Smooth muscle cell of bladder (primary cell): ENCODE measurements at places on chromosomes 4 and X. TPM values are rescaled to one million over a fixed set of nuclear protein-coding genes. Genes with fewer than 3 reads are reported as not detected.

The SOX3 gene
- not detected in 2 replicates for total RNA-seq

The PLA2G12A gene
- total RNA-seq = 8.0 and 28.5 TPM in 2 replicates

The NLGN4X gene
- total RNA-seq = 0.14 and 0.55 TPM in 2 replicates

The PTTG2 gene
- total RNA-seq = not detected in 2 replicates
